ENCODE measurements at places on chromosomes 5 and 9.

- no peak for DNase-seq
These were observed 106.3 kb upstream of the SSBP2 start for GRCh38 chr5:81856948-81857928.

GRCh38 chr5:151388960-151389359 is 41.6 kb upstream of the SLC36A2 start:
- no peak for DNase-seq

DNA sequence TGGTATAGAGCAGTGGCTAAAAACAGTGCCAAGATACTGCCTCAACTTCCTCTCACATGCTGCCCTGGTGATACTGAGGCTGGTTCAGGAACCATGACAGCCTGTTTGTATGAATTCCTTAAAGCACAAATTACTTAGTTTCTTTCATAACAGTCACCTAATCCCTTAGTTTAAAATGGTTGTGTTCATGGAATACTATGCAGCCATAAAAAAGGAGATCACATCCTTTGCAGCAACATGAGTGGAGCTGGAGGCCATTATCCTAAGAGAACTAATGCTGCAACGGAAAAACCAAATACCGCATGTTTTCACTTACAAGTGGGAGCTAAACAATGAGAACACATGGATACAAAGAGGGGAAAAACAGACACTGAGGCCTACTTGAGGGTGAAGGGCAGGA is 21.8 kb downstream of the ZFP62 start:
- no peak for DNase-seq

DNA sequence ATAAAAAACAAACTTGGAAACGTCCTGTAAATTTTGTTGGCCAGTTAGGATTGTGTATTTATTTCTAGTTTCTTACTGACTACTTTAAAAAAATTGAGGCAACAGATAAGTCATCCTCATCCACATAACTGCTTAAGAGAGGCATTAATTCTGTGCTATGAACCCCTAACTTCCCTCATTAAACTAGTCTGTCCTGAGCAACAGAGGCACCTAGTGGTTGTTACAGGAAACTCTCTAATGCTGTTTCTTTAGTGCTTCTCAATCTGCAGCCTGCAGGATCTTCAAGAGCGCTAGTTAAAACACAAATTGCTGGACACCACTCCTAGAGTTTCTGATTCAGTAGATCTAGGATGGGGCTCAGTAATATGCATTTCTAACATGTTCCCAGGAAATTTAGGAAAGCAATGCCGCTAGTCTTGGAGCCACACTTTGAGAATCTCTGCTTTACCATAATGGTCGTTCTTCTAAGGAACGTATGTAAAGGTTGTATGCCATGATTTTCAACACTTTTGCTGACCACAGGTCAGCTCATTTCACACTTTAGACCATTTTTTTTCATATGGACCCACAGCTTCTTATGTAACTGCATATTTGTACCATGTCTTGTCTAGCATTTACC is 410.1 kb upstream of the SMARCA2 start:
- peak; percentile 25 for DNase-seq

DNA sequence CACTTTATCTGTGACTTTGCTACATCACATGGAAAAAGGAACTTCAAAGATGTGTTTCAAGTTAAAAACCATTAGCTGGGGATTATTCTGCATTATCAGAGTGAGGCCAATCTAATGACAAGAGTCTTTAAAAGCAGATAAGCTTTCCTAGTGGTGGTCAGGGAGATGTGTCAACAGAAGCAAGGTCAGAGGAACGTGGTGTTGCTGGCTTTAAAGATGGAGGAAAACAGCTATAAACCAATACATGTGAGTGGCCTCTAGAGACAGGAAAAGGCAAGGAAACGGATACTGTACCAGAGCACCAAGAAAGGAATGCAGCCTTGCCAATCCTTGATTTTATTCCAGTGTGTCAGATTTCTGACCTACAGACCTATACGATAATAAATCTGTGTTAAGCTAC is 204.2 kb downstream of the TAF11L14 start:
- no peak for DNase-seq

- no peak for DNase-seq
These were observed 32.0 kb upstream of the AKNA start for GRCh38 chr9:114419796-114420195.
